ENCODE measurements at places on chromosomes 2 and 18. TPM values are rescaled to one million over a fixed set of nuclear protein-coding genes. Genes with fewer than 3 reads are reported as not detected.

DNA sequence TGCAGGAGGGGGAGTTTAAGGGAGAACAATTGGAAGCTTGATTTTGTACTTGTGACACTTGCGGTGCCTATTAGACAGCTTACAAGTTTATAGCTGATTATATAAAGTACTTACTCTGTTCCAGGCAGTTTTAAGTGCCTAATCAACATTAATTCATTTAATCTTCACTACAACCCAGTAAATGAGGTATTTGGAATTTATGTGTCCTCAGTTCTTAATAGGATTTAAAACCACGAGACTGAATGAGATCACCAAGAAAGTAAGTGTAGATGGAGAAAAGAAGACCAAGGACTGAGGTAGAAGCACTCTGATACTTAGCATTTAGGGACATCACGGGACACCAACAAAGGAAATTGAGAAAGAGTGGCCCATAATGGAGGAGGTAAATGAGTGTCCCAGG lies 49.8 kb downstream of the ZC3H15 start:
- DNase-seq = no peak

SRD5A2 gene
- not detected for total RNA-seq

DNA sequence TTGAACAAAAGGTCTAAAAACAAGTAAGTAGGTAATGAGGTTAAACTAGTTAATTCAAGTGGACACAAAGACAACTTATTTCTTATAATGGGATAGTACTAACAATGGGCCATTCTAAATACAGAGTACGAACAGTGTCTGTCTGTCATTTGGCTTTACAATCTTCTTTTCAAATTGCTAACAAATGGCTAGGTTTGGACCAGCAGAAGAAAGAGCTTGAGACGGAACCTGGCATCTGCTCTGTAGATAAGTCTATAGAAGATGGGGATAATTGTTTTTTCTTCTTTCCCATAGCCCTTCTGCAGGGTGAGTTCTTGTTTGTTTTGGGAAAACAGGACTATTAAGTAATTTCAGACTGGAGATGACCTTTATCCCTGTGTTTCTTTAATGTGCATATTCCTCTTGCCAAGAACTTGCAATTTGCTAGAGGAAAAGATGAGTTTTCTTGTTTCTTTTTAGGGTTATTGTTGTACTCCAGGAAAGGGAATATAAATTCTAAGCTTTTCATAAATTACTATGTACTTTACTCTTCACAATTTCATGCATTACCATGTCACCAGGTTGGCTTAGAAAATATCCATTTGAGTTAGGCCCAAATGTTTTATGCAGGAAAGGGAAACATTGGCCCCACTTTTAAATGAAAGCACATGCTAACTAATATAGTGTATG lies 500.5 kb upstream of the SYT4 start:
- DNase-seq = no peak

GRCh38 chr18:41537666-41538065 lies 417.4 kb upstream of the PIK3C3 start:
- no peak for DNase-seq

Measured in aorta (tissue), 5 donors.